HuH-7.5 (cell line): ENCODE measurements at places on chromosomes 16 and 17.
A peak's percentile ranks its signal among the peaks of the same experiment; 100 is the strongest.

GRCh38 chr16:85798901-85799496, 345 bp downstream of the EMC8 start:
- DNase-seq, result peak; percentile 67

DNA sequence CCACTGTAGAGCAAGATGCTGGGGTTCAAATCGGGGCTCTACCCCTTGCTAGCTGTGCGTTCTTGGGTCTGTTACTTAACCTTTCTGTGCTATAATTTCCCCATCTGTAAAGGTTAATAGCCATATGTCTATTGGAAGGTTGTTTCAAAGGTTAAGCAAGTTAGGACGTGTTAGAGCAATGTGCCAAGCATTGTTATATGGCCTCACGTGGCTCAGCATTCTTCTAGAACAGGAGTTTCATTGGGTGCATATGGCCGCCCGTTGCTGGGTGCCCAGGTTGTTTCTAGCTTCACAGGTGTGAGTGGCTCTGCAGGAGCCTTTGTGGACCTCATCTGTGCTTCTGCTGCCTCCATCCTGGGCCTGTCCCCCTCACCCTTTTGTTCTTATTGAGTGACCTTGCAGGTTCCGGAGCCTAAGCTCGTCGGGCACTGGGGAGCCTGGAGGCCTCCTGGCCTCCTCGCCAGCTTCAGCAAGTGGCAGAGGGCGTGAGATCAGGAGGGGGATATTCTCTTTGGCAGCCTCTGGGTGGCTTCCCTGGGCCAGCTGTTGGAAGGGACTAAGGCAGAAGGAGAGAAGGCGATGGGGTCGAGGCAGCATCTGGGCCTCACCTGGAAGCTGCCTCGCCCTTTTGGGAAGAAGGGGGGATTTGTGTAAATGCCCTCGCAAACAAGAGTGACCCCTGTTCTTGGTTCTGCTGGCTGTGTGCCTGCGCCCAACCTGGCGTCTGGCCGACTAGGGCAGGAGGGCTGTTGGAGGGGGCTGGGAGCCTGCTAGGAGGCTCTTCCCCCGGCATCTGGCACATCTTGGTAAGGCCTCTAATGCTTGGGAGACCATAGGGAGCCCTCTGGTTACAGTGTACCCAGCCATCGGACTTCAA, 80.2 kb upstream of the CIBAR2 start:
- no peak for DNase-seq

DNA sequence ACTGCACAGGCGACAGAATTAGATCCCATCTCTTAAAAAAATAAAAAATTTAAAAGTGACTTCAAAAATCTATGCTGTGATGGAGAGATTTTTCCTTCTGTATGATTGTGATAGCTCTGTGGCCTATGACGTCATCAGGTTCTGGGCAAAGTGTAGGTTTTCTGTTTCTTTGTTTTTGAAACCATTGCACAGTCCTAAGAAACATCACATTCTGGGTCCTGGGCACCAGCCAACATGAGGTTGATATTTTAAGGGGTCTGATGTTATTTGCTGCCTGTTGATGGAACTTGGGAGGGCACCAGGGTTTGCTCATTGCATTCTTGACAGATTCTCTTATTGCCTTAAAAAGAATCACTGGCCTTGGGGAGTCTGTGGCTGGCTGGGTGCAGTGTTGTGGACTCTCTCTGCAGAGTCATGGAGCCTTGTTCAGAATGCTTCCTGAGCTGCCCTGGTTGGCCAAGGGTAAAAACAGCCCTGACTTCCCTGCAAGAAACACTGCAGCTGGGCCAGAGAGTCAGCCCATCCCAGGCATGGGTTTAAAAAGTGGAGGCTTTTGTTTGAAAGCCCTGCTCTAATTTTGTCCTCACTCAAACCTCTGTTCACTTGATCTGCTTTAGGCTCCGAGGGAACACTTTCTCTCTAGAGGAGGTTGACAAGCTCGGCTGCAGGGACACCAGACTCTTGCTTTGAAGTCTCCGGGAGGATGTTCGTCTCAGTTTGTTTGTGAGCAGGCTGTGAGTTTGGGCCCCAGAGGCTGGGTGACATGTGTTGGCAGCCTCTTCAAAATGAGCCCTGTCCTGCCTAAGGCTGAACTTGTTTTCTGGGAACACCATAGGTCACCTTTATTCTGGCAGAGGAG, 10.5 kb upstream of the CYLD start:
- no peak for DNase-seq

- no peak for DNase-seq
Observed at GRCh38 chr17:57363998-57364643, 107.8 kb downstream of the MSI2 start.
